ENCODE measurements at places on chromosomes 7 and 10.
A peak's percentile ranks its signal among the peaks of the same experiment; 100 is the strongest.

GRCh38 chr10:59857049-59857448 is 49.3 kb downstream of the CCDC6 start:
- DNase-seq: no peak

GRCh38 chr7:4527988-4528636 is 154.0 kb upstream of the FOXK1 start:
- no peak for DNase-seq

- no peak for DNase-seq
Measured at GRCh38 chr10:13955409-13956068, 368.8 kb downstream of the PRPF18 start.

DNA sequence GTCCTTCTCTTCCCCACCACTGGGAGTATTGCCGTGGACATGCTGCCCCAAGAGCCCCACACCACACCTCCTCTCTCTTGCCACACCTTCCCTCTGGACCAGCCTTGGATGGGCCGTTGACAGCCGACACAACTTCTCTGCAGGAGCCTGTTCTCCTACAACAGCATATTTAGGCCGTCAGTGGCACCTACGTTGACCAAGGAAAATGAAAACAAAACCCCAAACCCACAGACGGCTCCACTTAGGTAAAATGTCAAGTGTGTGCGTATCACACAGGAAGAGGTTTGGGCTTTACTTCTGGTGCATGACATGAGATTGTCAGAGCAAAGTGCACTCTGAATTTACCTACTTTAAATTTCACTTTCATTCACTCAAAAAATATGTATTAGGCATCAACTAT is 246.6 kb downstream of the ZMYND11 start:
- DNase-seq: no peak

- peak; percentile 11 for DNase-seq
Measured at GRCh38 chr7:118352867-118353453, 128.5 kb downstream of the ANKRD7 start.

DNA sequence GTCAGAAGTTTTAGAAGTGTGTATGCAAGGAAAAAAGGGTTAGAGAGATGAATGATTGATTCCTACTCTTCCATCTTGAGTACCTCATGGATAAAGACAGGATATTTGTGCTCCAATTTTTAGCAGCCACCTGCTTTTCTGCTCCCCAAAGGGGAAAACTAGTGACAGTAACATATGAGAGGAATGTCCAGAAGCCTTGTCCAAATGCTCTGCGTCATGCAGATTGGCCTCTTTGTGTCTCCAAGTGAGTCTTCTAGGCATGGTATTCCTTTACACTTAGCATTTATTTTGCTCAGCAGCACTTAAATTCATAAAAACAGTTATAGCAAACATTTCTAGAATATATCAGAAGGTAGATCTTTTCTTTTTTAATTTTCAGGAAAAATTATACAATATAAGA is 306.8 kb downstream of the CNTNAP2 start:
- no peak for DNase-seq

- no peak for DNase-seq
Measured at GRCh38 chr7:81777697-81778096, 7.8 kb upstream of the HGF start.

DNA sequence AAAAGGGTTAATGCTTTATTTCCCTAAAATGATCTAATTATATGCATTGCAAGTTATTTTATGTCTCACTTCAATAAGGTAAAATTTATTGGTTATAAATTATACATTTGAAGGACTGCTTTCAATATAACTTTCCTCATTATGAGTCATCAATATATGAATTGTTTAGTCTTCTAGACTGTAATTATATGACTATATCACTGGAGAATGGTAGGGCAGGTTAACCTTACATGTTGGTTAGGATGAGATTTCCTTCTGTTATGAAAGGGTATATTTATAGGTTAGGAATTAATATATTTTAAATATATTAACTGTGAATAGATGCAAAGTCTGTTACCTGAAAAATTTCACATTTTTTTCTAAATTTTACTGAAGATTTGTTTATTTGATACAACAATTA is 406.4 kb upstream of the ETV1 start:
- DNase-seq: no peak

DNA sequence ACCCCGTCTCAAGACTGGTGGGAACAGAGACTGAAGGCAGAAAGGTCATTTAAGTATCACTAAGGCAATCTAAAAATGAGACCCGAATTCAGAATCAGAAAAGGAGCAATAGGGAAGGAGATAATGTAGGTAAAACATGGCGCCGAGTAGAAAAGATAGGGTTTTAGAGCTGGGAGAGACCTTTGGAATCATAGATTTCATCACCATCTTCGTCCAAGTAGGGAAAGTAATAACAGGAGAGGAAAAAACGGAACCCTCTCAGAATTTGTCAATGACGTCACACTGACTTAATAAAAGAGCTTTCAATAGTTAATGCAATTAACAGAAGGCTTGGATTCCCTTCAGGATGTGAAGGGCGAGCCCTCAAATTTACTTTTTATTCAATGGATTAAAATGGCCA is 1.0 kb upstream of the UBN2 start:
- DNase-seq: no peak

- no peak for DNase-seq
Measured at GRCh38 chr10:74778436-74779094, 47.8 kb upstream of the KAT6B start.

- no peak for DNase-seq
Measured at GRCh38 chr7:6251653-6252052, 20.8 kb downstream of the CYTH3 start.

DNA sequence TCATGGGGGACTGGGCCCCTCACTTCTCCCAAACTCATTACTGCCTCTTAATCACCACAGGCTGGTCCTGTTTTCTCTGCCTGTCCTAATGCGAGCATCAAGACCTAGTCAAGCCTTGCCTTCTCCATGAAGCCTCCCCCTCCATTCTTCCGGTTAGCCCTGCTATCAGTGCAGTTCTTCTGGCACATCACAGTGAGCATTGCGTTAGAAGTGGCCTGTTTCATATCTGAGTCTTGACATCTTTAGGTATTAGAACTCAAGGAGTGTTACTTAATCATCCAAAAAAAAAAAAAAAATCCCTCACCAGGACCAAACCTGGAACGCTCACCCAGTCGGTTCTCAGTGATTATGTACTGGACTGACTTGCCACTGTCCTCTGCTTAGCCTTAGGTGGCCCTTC is 17.4 kb downstream of the SNX10 start:
- DNase-seq: no peak

- no peak for DNase-seq
Measured at GRCh38 chr10:31650010-31650409, 278.6 kb downstream of the ARHGAP12 start.

DNA sequence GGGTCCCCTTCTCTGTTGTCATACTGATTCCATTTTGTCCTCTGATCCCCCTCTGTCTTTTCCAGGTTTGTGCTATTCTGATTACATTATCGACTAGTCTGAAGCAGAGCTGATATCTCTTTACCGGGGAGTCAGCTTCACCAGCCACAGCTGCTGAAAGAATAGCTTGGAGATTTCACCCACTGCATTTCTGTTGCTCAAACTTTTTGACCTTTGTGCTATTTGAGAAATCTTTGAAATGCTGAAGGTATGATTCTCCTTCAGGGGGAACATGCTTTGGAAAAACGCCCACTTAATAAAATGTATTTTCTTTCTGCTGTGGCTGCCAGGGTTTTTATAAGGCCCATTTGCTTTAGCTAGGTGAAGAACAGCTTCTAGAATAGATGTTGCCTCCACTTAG is 197.8 kb upstream of the TCF7L2 start:
- no peak for DNase-seq

- DNase-seq: no peak
Measured at GRCh38 chr10:111102359-111102837, 25.6 kb downstream of the ADRA2A start.

DNA sequence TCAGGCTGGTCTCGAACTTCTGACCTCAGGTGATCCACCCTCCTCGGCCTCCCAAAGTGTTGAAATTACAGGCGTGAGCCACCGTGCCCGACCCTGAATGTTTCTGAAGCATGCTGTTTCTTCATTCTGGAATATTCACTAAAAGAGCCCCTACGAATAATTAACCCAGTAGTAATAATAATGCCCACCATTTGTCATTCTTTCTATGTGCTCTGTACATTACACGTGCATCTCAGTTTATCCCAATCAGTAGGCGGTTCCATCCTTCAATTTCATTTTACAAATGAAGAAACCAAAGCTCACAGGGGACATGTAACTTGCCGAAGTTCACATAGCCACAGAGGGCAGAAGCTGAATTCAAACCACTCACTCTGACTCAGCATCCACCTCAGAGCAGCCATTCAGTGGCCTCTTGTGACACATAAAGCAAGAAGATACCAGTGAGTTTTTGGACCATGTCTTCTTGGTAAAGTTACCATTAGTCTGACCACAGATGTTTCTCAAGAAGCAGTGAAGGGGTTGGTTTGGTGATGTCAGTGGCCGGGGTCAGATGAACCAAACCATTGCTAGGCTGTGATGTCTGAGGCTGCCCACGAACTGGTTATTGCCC is 71.9 kb upstream of the DUSP5 start:
- DNase-seq: peak; percentile 97

DNA sequence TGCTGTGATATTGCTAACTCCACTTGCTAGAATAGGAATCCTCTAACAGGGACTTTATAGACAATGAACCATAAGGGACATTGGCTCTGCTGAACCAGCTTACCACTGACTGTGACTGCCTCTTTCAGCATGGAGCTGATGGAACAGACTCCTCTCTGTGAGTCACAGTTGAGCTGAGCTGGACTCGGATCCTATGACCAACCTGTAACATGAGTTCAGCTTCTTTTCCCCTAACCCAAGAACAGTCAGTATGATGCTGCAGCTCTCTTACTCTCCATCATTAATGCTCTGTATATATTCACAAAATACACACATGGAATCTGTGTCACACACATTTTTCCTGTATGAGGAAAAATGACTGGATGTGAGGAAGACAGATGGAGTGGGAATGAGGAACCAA is 177.9 kb upstream of the BET1 start:
- DNase-seq: peak; percentile 35

DNA sequence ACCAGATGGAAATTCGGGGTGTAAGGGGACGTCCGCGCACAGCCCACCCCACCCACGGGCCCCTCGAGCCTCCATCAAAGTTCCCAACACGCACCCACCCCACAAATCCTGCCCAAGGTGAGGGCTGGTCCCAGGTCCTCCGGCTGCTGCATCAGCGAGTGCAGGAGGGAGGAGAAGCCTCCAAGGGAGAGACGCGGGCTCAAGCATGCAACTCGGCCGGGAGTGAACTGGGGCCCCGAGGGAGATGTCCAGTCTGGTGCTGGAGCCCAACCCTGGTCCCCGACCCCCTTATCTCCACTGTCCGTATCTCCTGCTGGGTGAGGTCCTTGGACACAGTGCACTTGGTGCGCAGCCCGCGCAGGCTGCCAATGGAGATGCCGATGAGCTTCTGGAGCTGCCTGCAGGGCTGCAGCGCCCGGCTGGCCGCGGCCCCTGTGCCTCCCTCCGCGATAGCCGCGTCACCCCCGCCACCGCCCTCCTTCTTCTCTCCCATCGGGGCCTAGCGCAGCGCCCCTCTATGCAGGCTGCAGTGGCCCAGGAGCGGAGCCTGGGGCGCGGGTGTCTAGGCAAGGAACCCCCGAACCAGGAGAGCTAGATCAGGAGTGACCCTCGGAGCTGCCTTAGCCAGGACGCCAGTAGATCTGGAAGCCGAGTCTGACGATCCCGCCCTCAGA is 489.2 kb downstream of the ZNF33B start:
- no peak for DNase-seq

- DNase-seq: no peak
Measured at GRCh38 chr10:126099366-126099765, 203.0 kb downstream of the FANK1 start.

Measured in inflammatory macrophage treated with lipopolysaccharide for 4 hours (primary cell).